ENCODE measurements at places on chromosomes 12 and 14.
A peak's percentile ranks its signal among the peaks of the same experiment; 100 is the strongest.

DNA sequence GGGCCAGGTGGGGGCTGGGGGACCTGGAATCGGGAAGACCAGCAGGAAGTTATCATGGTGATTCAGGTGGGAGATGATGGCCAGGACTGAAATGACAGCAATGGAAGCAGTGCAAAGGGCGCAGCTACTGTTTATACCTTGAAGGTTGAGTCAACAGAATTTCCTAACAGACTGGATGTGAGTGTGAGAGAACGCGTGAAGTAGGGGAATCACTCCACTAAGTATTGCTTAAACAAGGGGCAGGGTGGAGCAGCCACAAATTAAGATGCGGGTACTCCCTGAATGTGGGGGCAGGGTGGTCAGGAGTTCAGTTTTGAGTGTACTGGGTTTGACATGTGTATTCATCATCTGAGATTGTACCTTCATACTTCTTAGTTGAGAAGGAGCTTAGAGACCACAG is 45.1 kb downstream of the MYF5 start:
- no peak for DNase-seq

DNA sequence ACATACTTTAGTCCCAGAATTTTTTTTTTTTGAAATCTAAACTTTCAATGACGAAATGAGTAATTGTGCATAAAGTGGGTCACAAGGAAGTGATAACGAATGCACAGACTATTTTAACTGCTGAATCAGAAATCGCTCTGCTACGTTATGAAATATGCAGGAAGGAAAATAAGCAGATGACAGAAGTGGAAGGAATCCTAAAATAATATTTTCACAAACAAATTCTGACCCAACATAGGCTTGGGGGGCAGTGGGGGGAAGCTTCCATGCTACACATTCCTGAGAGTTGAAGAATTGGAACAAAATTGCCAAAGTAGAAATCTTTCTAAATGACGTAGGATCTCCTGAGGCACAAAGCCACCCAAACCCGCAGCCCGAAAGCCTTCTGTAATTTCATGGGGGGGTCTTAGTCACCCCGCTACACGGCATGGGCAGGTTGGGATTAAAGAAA is 89.6 kb downstream of the ARF6 start:
- DNase-seq, result no peak

DNA sequence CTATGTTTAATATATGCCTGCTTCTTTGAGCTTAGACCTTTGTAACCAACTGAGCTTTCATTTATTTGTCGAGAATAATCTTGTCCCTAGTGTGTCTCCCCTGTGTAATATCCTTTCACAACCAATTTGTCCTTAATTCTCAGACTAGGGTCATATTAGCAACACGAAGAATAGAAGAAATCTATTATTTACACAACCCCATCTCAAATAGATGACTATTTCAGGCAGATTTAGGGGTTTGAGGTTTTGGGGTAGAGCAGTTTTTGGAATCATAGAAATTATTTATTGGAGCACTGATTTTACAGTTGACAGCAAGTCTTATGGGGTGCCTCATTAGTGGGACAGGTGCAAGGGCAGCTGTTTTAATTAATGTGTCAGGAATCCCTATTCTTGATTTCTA is 91.2 kb upstream of the ANO4 start:
- no peak for DNase-seq

- no peak for DNase-seq
Observed at GRCh38 chr14:95365401-95365800, 45.7 kb upstream of the CLMN start.

GRCh38 chr12:1797011-1797901 is 23.1 kb upstream of the LRTM2 start:
- DNase-seq, result no peak

DNA sequence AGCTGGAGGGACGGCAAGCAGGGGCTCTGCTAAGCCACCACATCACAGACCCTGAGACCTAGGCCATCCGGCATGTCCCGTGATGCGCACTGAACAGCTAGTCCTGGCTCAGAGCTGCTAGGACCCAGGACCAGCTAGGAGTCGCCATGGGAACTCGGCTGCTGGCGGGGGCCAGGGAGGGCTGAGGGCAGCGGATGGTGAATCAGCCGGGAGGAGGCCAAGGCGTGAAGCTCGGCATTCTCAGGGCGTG is 5.1 kb downstream of the AHNAK2 start:
- DNase-seq, result peak; percentile 73

- no peak for DNase-seq
Observed at GRCh38 chr12:123945287-123946151, 27.1 kb downstream of the CCDC92 start.

GRCh38 chr12:65949009-65949623 is 124.8 kb downstream of the HMGA2 start:
- DNase-seq, result no peak

DNA sequence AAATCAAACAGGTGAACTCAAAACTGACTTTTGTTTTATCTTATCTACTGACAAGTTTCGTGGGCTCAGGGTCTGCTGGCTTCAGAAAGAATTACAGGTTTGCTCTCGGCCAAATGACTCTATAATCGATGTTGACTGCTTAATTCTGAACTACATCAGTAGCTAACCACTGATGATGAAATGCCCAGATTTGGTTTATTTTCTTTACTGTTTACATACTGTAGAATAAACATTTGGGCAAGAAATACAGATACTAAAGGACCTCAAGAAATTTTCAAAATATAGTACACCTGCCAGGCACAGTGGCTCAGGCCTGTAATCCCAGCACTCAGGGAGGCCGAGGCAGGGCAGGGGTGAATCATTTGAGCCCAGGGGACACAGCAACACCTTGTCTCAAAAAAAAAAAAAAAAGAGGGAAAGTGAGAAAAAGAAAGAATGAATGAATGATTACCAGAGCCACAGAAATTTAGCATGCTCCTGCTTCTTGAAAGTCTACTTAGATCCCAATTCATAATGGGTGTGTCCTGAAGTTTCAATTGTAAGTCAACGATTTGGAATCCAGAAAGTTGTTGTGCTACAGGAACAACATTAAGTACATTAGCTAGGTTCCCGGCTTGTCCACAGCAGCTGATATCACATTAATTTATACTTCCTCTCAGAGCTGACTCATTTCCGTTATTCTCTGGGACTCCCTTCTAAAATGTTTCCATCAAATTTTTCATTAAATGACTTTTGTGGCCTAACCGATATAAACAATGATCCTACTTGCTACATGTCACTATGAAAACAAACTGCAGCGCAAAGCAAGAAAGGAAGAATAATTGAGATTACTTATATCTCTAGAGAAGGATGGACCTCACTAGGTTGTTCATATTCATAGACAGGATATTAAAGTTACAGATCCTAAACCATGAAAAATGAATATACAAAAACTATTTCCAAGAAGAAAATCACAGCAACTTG is 134.3 kb downstream of the MED13L start:
- peak; percentile 70 for DNase-seq

GRCh38 chr12:80553316-80553715 is 109.3 kb downstream of the PTPRQ start:
- DNase-seq, result peak; percentile 68

GRCh38 chr12:39685854-39686657 is 66.5 kb upstream of the ABCD2 start:
- no peak for DNase-seq

- no peak for DNase-seq
Observed at GRCh38 chr14:69037790-69038454, 58.8 kb upstream of the ACTN1 start.

GRCh38 chr14:92617581-92617980 is 104.0 kb downstream of the RIN3 start:
- DNase-seq, result no peak

- no peak for DNase-seq
Observed at GRCh38 chr12:30447061-30447750, 248.5 kb downstream of the IPO8 start.

GRCh38 chr12:29519585-29520182 is 22.2 kb upstream of the OVCH1 start:
- peak; percentile 15 for DNase-seq

DNA sequence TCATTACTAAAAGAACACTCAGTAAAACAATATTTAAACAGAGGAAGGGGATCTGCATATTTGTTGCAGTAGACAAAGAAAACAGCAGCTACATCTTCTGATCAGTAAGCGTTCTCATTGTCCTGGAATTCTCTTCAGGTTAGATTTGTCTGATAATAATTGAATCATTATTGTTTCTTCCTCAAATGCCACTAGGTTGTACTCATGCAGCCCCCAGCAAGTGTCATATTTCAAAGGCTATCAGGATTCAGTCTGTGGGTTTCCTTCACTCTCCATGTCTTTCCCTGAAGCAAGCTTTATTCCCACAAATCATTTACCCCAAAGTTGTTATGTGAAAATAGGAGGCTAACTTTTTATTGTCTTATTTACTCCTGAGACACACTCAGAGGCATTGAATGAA is 14.7 kb downstream of the PIK3C2G start:
- no peak for DNase-seq

DNA sequence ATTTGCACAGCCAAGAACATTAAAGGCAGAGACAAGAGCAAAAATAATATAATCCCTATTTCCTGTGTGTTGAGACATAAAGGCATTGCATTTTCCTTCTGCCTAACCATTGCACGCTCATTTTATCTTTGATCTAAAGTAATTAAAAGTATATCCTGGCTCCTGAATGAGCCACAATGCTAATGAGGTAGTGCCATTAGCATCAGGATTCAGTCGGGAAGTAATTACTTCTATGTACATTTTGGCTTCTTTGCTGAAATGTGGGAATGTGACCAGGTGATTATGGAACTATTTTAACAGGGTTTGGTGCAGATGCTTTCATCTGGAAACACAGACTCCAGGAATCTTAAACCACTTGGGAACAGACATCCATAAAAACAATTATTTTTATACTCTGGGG is 77.4 kb downstream of the TMTC1 start:
- no peak for DNase-seq

DNA sequence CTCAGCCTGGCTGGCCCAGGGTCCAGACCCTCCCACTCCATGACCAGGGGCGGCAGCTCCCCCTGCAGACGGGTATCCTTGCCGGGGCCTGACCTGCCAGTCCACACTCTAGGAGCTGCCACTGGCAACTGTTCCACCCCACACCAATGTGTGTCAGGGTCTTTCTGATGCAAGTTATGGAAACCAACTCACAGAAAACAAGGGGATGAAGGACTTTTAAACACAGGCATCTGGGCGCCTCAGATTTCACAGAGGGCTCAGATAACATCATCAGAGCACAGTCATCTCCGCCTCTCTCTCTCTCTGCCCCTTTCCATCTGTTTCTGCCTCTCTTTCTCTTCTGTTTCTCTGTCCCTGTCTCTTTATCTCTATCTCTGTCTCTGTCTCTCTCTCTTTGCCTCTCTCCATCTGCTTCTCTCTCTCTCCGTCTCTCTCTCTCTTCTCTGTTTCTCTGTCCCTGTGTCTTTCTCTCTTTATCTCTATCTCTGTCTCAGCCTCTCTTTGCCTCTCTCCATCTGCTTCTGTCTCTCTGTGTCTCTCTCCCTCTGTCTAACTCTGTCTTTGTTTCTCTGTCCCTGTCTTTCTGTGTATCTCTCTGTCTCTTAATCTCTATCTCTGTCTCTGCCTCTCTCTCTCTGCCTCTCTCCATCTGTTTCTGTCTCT is 67.4 kb upstream of the FBRSL1 start:
- no peak for DNase-seq

DNA sequence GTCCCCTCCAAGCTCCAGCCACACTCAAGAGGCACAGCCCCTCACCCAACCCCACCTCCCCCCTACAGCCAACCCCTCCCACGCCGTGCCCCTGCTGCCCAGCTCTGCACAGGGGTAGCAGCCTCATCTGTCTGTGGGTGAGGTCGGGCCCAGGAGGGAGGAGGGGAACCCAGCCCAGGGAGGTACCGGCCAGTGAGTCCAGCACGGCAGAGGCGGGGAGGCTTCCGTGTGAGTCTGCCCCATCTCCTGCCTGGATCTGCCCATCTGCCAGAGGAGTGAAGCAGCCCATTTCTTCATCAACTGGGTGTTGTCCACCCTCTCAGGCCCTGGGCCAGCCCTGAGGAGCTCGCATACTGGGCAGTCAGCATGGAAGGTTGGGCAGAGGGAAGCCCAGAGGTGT is 54.2 kb downstream of the CCNK start:
- DNase-seq, result no peak

DNA sequence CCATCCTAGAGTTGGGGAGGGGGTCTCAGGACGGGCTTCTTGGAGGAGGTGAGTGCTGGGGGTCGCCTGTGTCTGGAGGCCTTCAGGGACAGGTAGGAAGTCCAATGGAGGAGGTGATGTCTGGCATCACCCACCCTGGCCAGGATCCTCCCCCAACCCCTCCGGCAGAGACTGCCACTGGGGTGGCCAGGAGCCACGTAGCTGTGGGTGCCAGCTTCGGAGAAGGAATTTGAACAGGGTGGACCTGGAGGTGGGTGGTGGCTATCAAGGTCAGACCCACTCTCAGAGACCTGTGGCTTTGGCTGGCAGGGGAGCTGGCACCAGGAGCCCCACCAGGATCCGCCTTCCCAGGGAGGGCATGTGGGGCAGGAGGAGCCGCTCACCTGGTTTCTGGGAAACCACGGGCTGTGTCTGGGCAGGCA is 9.1 kb downstream of the CEP170B start:
- DNase-seq, result no peak

- no peak for DNase-seq
Observed at GRCh38 chr12:9344541-9344940, 136.3 kb upstream of the PZP start.

DNA sequence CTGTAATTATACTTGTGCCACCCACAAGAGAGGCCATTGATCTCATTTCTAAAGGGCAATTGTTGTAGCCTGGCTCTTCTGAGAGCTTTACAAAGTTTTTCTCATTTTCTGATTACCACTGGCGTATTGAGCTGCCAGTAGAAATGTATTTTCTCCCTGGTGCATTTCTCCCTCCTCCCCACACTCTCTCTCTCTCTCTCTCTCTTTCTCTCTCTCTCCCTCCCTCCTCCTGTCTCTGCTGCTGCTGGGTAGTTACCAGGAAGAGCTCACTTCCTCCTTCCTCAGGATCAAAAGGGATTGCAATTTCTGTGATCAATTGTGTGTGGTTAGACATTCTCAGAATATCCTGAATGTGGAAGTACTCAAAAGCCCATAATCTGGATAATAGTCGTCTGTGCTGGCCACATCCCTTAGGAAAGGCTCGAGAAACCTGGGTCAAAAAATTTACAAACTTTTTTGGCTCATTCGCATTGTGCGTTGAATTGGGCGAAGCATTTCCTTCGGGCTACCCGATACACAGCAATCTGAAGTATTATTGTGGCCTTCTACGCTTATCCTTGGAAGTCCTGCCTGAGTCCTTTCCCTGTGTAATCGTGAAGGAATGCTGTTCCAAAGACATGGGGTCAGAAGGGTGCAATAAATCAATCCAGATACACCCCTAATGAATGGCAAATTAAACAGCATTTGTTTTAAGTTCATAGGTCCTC is 254.8 kb downstream of the MSRB3 start:
- DNase-seq, result peak; percentile 82

DNA sequence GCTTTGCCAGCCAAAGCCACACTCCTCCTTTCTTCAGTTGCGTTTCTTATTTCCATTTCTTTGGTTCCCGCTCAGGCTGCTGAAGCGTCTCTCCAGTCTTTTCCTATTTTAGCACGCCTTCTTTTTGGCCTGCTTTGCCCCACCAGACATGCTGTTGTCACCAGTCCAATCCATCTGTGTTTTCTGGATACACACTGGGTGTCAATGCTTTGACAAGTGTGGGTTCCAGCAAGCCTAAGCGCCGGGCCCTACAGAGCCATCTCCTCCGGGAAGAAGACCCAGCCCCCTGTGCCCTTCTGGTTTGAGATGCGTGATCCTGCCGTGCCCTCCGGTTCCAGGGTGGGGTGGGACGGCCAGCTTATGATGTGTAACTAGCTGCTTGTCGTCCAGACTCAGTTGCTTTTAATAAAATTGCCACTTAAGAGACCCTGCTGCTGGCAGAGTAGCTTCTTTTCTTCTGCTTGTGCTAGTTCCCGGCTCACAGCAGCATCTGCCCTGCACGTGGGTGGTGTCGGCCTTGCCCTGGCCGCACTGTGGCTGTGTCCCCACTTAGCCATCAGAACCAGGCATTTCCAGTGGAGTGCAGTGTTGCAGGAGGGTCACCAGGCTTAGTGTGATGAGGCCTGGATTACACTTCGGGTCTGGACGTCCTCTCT is 29.7 kb downstream of the EML1 start:
- no peak for DNase-seq

Measured in COLO829 (cell line).